ENCODE measurements at places on chromosomes 12 and 14.

GRCh38 chr12:113040722-113041171, 15.8 kb upstream of the DTX1 start:
- DNase-seq, result peak; percentile 84

- DNase-seq, result no peak
Observed at GRCh38 chr12:121748218-121748570, 35.6 kb downstream of the TMEM120B start.

DNA sequence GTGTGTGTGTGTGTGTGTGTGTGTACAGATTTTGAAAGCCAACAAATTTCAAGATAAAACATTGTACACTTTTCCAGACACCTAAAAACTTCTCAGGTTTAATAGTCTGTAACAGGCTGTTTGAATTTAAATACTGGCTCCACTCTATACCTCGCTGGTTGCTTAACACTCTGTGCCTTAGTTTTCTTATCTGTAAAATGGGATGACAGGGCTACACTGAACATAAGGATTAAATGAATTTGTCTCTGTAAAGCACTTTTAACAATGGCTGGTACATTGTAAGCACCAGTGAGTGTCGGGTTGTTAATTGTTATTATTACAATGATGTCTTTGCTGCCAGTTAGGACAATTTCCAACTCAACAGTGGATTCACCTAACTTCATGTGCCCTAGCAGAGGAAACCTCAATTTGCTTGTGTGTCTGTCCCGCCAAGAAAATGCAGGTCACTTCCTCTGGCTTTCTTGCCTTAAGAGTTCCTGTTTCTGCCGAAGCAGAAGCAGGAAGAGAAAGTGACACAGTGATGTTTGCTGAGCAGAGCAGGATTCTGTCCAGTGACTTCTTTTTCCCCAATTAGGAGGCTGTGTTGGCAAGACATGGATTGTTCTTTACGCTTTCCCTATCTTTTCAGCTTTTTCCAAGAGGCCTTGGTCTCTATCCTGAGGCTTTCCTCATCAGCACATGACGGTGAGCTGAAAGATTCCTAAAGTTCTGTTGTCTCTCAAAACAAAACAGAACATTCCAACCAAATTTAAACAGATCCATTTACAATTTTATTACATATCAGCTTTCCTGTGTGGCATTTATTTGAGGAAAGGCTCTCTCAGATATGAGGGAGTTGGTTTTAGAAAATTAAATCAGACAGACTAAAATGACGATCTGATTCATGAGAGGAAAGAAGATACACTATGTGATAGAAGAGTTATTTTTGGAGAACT, 154.1 kb upstream of the ATP2B1 start:
- DNase-seq, result peak; percentile 64

DNA sequence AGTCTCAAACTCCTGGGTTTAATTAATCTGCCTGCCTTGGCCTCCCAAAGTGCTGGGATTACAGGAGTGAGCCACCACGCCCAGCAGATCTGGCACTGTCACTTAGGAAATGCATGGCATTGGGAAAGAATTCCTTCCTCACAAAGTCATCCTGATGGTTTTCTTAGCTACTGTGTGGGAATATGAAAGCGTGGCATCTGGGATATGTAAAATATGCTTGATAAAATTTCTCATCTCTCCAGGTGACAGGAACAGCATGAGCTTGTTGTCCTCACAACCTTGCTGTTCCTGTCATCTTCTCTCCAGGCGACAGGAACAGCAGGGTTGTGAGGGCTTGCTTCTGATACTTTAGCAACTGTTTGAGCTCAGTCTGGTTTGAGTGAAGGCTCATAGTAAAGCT, 16.1 kb upstream of the AICDA start:
- DNase-seq, result no peak

GRCh38 chr12:19194963-19195362, 65.4 kb downstream of the PLEKHA5 start:
- DNase-seq, result no peak

DNA sequence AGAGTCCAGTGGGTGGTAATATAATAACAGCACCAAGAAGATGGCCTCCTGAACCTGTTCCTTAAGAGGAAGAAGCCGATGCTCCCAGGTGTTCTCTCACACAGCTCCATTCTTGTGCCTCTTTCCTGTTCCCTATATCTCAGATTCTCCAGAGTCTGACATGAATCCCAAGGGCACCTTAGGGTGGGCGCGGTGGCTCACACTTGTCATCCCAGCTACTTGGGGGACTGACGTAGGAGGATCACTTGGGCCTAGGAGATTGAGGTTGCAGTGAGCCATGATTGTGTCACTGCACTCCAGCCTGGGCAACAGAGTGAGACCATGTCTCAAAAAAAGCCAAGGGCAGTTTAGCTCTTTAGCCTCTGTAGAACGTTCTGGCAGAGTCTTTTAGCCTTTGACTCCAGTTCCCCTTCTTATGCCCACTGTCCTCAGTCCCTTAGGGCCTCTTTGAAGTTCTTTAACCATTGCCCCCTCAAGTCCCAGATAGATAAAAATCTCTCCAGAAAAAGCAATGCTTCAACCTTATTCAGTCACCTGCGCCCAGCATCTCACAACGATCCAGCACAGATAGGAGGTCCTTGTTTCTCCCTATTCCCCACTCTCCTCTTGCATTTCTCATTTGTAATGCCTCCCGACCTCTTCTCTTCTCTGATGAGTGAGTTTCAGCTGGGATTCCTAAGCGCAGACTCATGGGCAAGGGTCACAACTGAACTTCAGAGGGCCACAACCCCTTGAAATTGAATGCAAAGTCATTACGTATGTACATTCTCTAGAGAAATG, 4.7 kb downstream of the CCDC184 start:
- no peak for DNase-seq

DNA sequence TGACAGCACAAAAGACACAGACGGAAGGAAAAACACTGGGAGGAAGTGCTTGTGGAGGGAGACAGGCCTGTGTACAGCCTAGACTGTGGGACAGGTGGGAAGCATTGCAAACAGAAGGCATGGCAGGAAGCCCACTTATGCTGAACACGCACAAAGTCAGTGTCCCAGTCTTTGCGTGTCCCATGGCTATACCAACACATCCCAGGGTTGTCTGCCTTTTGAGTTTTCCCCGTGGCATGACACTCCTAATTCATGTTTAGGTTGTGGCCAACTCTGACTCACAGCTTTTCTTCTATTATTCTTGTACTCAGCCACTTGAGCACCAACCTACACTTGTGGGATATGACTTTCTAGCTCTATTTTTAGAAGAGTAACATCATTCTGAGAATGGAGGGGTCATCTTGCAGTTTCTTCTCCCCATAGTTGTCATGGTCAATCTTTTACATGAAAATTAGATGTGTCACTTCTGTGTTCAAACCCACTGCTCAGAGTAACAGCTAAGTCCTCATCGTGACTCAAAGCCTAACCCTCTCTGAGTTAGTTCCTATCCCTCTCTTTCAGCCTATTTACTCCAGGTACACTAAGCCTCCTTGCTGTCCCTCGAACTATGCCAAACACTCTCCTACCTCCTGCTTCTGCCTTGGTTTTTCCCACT, 27.5 kb upstream of the JPH4 start:
- no peak for DNase-seq

- DNase-seq, result no peak
Observed at GRCh38 chr12:80643961-80644360, 63.5 kb upstream of the MYF6 start.

DNA sequence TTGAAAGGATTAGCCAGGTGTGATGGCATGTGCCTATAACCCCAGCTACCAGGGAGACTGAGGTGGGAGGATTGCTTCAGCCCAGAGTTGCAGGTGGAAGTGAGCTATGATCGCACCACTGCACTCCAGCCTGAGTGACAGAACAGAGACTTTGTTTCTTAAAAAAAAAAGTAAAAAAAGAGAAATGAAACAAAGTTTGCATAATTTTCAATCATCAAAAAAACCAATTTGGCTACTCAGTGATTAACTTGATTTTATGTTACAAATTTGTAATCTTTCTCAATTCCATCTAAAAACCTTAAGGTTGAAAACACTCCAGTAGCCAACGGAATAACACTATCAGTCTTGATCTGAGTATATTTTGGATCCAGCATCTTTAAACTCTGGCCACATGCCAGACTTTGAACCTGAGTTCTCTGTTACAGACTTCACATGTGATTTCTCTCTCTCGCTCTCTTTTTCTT, 12.6 kb upstream of the DENND5B start:
- DNase-seq, result no peak

DNA sequence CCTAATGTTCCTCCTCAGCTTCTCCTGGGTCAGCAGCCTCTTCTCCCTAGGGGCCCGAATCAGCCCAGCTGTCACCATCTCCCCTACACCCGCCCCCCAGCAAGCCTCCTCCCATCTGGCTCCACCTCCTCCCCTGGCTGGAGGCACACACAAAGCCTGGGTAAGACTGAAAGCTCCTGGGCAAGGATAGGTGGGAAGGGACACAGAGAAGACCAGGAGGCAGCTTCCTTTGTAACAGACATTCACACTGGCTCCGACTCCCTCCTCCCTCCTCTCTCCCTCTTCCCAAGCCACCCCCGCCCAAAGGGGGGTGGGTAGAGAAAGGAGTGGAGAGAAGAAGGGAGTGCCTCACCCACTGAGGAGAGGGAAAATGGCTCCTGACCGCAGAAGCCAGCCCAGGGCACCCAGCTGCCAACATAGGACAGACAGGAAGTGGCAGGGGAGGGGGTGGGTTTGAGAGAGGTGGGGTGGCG, 4.0 kb downstream of the CHD4 start:
- DNase-seq, result no peak

DNA sequence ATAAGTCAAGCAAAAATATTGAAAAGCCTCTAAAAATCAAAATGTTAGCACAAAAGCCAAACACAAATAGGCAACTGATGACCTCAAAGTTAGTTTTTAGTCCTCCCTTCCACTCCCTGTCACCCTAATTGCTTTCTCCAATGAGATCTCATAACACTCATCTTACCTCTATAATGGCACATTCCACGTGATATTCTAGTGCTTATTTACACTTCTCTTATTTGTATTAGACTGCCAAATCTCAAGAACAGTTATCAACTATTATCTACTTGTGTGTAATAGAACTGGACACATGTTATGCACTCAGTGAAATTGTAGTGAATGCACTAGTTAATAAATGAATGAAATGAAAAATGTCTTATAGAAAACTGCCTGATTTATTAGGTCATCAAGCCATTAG, 55.5 kb upstream of the AVPR1A start:
- no peak for DNase-seq

DNA sequence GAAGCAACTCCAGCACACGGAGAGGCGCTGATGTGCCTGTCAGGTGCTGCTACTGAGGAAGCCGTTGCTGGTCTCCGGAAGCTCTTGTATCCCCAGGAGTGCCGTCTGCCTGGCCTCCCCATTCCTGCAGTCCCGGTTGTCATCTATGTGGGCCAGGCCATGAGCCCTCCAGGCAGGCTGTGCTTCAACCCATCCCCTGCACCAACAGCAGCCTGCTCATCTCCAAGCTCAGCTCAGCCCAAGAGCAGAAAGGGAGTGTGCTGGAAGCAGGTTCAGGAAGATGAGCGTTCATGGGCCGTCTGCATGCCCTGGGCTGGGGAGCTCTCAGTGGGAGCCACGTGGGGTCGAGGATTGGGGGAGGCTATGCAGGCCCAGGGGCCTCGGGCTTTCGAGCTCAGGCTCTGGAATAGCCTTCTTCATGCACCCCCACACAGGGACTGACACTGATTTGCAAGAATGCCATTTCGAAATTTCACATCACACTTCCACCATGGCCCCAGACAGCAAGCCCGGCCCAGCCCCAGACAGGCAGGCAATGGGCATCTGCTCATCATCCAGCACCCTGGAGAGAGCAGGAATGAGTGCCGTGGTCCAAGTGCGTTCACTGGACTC, 164.5 kb downstream of the KIF26A start:
- no peak for DNase-seq

DNA sequence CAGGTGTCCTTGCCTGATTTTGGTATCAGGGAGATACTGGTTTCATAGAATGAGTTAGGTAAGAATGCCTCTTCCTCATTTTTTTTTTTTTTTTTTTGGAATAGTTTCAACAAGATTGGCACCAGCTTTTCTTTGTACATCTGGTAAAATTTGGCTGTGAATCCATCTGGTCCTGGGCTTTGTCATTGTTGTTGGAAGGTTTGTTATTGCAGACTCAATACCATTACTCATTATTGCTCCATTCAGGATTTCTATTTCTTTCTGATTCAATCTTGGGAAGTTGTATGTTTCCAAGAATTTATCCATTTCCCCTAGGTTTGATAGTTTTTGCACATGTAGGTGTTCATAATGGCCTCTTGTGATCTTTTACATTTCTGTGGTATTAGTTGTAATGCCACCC, 126.0 kb upstream of the KITLG start:
- DNase-seq, result no peak

DNA sequence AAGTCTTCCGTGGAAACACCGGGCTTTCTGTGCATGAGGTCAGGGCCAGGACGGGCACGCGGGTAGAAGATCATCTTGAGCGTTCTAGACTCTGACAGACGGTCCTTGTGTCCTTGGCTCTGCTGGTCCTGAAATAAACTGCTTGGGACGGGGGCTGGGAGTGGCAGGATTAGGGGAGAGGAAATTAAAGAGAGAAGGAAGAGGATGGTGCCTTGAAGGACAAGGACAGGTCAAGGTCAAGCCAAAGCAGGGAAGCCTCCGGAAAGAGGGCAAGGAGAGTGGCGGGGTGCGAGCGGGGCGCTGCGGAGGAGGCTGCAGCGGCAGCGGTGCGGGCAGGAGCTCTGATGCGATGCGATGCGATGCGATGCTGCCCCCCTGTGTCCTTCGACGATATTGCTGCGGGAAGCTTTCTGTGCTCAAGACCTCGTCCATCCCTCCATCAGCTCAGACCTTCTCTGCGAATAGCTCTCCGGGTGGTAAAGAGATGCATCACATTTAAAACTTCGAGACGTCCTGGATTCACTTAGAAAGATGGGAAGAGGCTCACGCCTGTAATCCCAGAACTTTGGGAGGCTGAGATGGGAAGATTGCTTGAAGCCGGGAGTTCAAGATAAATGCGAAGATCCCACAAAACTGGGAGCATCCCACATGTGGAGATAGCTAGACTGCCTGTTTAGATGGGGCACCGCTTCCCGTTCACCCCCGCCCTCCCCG, 110.1 kb upstream of the TMEM132D start:
- DNase-seq, result peak; percentile 84

DNA sequence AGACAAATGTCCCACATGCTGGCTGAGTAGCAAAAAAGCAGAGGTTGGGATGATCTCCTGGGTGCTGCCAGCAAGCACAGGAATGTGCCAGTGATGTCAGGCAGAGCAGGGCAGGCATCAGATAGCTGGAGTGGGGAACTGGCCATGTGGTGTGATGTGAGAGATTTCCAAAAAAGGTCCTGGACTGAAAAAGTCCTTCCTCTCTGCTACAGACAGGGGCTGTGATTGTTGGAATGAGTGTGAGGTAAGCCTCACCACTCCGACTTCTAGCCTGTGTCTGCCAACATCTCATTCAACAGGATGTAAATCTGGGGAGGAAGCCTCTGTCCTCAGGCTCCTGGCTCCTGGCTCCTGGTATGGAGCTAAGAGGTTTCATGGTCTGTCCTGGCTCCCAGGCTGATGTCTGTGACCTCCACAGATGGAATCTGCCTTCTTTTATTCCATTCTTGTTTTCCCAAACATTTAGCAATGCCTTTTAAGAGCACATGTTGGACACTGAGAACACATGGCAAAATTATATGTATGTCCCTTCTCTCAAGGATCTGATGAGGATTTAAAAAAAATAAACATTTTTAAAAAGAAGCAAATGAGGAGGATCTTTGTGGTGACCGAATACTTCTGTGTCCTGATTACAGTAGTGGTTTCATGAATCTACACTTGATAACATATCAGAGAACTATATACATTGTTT, 50.1 kb upstream of the STK38L start:
- DNase-seq, result no peak
